ENCODE measurements at places on chromosomes 11 and 22. TPM values are rescaled to one million over a fixed set of nuclear protein-coding genes. Genes with fewer than 3 reads are reported as not detected.

OR51B2 gene
- not detected for total RNA-seq

OR51I1 gene
- not detected for total RNA-seq

PTPRCAP gene
- total RNA-seq, result 78.9 TPM

PIH1D2 gene
- total RNA-seq, result 1.6 TPM

TPBGL gene
- 3.7 TPM for total RNA-seq

MRPL17 gene
- 62.9 TPM for total RNA-seq
